ENCODE measurements at places on chromosomes 12 and 14.

GRCh38 chr12:106978035-106978800 is 8.7 kb downstream of the MTERF2 start:
- DNase-seq, result no peak

- no peak for DNase-seq
Observed at GRCh38 chr14:103653805-103654204, 24.8 kb downstream of the KLC1 start.

GRCh38 chr14:88551980-88552431 is 2.8 kb downstream of the PTPN21 start:
- peak; percentile 39 for DNase-seq

DNA sequence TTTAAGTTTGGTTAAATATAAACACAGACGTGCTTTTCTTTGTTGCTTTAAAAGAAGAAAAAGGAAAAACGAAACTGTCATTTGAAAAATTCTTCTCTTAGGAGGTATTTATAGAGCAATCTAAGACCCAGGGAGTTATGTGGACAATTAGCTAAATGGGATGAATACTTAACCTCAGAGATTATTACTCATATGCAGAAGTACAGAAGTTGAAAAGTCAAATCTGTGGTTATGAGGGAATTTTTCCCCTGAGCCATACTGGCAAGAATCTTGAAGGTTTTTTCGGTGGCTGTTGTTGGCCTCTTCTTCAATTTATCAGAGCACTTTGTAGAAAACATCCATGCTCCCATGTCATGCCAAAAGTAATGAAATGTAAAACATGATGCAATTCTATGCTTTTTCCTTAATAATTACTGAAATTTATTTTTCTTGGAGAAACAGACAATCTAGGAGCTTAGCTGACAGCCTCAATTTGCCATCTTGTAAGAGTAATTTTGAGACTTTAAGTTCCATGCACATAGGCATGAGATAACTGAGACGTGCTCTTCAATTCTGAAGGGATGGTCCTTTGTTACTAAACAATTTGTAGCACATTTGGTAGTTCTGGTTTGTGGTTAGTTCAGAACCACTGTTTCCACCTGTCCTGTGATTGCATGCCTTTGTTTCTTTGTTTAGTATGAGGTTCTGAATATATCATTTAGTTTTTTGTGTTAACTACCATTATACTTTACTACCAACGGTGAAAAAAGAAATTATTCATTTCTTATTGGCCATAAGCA is 126.6 kb downstream of the BCAT1 start:
- DNase-seq, result no peak

- no peak for DNase-seq
Observed at GRCh38 chr12:122473543-122474323, 27.0 kb downstream of the ZCCHC8 start.

DNA sequence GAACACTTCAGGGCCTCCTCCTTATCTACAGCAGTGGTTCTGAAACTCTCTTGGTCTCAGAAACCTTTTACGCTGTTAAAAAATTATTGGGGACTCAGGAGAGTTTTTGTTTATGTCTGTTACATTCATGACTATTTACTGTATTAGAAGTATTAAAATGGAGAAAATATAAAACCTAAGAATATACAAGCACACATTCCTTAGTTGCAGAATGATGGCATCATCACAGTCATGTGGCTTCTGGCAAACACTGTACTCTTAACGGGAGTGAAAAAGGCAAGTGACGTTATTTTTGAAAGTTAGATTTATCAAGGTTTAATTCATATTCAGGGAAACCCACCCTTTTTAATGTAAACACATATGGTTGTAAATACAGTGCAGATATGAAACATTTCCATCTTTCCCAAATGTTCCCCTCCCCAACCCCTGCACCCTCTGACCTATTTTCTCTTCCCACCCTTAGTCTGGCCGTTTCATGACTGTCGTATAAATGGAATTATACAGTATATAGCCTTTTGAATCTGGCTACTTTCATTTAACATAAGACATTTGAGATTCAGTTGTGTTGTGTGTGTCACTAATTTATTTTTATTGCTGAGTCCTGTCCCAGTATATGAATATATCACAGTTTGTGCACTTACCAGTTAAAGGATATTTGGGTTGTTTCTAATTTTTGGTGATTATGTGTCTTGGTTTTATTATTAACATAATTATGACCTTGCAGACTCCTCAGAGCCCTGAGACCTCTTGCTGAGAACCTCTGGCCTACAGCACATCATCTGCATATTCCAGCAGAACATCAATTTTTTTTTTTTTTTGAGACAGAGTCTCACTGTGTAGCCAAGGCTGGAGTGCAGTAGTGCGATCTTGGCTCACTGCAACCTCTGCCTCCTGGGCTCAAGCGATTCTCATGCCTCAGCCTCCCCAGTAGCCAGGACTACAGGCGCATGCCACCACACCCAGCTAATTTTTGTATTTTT is 457.0 kb downstream of the PCNX1 start:
- no peak for DNase-seq

DNA sequence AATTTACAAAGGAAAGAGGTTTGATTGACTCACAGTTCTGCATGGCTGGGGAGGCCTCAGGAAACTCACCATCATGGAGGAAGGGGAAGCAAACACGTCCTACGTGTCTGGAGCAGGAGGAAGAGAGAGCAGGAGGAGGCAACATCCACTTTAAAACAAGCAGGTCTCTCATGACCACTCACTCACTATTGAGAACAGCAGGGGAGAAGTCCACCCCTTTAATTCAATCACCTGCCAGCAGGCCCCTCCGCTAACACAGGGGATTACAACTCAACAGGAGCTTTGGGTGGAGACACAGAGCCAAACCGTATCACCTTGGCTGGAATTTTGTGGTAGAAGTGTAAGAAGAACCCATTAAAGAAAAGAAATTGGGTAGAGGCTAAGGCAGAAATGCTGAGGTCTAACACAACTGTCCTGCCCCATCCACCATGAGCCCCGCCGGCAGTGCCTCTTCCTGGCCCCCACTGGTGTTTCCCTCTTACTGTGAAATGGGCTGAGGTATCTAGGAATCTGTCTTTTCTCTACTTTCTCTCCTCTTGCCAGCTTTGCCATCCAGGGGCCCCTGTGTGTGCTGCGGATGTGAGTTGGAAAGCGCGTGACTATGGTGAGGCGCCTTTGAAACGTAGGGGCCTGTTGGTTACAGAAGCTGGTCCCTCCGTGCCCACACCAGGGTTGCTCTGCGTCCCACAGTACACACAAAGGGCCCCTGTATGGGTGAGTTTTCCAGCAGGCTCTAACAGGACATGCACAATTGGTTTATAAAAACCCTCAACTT is 108.0 kb upstream of the TMEM132D start:
- no peak for DNase-seq

DNA sequence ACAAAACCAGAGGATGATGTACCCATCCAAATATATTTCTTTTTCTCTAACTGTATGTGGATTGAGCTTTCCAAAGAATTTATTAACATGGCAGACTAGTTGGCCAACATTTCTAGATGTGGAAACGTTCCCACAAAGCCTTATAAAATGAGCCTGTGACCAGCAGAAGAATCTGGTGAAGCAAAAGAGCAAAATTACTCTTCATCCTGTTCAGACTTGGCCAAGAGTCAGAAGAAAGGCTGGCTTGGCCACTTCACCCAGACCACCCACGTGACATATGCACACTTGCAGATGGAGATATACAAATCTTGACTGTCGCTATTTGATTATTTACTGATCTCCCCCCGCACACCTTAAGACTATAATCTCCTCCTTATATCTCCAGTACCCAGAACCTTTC is 96.7 kb downstream of the NUAK1 start:
- DNase-seq, result no peak

GRCh38 chr14:47270715-47271114 is 404.7 kb downstream of the MDGA2 start:
- DNase-seq, result no peak

DNA sequence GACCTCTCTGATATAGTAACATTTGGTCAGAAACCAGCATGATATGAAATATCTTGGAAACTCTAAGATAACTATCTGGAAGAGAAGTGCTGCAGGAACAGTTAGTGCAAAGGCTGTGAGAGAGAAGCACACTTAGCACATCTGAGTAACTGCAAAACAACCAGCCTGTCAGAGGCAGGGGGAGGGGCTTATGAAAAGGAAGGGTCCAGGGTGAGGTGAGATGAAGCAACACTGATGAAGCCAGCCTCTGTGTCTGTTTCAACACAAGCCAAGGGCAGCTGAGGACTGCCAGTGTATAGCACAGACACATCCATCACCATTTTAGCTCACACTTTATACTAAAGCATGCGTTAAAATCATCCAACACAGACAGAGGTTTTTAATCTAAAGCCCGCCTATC is 37.4 kb upstream of the OVCH1 start:
- no peak for DNase-seq

- no peak for DNase-seq
Observed at GRCh38 chr12:47881826-47882427, 22.9 kb downstream of the VDR start.

- DNase-seq, result peak; percentile 25
Observed at GRCh38 chr12:130526813-130527212, 189.1 kb downstream of the PIWIL1 start.

- no peak for DNase-seq
Observed at GRCh38 chr12:57262126-57262822, 11.3 kb upstream of the STAC3 start.

GRCh38 chr12:75155962-75156361 is 53.7 kb downstream of the KCNC2 start:
- DNase-seq, result no peak

DNA sequence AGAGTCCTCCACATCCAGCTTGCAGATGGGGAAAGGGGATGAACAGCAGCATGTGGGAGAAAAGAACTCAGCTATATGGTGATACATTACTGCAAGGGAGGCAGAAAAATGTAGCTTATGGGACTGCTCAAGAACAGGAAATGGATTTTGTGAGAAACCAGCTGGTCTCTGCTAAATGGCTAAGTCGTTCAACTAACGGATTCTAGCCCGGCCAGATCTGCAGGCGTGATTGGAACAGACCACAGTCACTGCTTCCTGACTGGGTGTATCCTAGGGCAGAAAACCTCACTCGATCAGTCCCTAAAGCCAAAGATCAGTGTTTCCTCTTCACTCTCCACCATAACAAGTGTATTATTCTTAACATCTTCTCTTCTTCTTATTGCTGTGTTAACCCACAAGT is 8.1 kb upstream of the PTGDR start:
- no peak for DNase-seq

GRCh38 chr12:89470741-89471509 is 53.7 kb downstream of the GALNT4 start:
- DNase-seq, result peak; percentile 12

DNA sequence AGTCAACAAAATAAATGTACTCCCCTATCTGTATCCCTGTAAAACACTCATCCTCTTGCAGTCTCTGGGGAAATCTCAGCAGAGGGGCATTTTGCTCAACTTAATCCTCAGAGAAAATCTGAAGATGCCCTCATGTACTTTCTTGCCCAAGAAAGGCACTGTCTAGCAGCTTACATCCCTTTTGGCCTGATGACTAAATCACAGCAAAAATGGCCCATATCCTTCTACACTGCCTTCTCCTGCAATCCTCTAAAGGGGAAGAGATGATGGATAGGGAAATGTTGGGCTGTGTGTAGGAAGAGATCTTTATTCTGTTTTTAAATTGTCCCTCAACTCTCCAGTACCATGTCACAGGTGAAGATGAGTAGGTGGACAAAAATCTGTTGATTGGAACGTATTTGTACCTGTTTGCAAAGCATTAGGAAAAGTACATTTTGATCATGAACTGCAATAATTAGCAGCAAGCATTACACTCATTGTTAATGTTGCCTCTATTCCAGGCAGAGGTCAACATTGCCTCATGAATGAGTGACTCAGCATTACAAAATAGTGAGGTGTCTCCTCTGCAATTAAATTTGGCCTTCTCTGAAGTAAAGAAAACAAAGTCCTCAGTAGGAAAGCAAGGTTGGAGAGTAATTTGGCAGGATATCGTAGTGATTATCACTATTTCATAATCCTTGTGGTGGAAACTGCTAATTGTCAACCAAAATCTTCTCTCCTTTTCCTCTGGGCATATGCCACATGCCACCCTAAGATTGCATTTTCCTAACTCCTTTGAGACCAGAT is 172.4 kb upstream of the CAND1 start:
- DNase-seq, result no peak
